Activated T-cell treated with anti-CD3 and anti-CD28 coated beads, Interleukin-2, amount 50 U/mL, for 72 hours (primary cell): ENCODE measurements at places on chromosomes 7 and 10. TPM values are rescaled to one million over a fixed set of nuclear protein-coding genes. Genes with fewer than 3 reads are reported as not detected.

The CRTAC1 gene
- not detected for total RNA-seq

The GIMAP2 gene
- total RNA-seq, result 47.8 TPM

- no peak for DNase-seq
Observed at GRCh38 chr7:137768366-137768765, 78.4 kb downstream of the DGKI start.

GRCh38 chr7:51045319-51046102 lies 262.8 kb upstream of the GRB10 start:
- DNase-seq, result no peak

The THAP5 gene
- total RNA-seq, result 31.1 TPM

DNA sequence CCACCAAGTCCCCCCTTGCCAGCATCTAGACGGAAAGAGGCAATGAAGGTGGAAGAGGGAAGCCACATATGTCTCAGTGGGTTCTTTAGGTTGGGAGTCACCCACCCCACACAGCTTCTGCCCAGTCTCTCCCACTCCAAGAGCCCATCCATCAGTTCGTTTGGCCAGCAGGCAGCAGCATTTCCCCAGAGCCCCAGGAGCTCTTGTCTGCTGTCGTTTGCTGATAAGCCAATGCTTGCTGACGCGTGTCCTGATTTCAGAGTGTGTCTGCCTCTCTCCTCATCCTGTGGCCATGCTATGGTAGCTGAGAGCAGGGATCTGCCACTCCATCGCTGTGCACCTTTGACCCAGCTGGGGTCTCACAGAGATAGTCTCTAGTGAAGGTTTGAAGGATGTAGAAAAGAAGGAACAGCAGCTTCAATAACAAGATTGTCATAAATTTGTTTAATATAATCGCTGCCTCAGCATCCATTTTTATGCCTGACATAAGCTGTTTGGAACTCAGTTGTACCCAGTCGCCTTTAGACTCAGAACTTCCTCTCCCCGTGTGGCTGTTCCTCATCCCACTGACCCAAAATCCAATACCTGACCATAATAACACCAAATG lies 39.4 kb upstream of the GDF10 start:
- peak; percentile 22 for DNase-seq

The TUBAL3 gene
- total RNA-seq, result not detected

- DNase-seq, result no peak
Observed at GRCh38 chr10:75181073-75181472, 29.5 kb upstream of the VDAC2 start.

DNA sequence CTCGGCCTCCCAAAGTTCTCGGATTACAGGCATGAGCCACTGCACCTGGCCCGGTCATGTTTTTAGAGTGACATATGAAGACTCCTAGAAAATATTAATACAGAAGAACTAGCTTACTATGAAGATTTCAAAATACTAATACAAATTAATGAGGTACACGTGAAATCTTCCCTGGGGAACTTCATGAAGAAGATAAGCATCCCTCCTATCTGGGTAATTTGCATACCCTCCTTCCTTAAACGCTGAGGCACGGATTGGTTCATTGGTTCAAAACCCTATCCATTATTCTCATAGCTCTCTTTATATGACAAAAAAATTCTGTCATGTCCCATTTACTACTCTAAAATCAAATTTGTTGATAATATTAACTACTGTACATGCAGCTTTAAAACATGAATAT lies 224.8 kb upstream of the KLF14 start:
- no peak for DNase-seq

DNA sequence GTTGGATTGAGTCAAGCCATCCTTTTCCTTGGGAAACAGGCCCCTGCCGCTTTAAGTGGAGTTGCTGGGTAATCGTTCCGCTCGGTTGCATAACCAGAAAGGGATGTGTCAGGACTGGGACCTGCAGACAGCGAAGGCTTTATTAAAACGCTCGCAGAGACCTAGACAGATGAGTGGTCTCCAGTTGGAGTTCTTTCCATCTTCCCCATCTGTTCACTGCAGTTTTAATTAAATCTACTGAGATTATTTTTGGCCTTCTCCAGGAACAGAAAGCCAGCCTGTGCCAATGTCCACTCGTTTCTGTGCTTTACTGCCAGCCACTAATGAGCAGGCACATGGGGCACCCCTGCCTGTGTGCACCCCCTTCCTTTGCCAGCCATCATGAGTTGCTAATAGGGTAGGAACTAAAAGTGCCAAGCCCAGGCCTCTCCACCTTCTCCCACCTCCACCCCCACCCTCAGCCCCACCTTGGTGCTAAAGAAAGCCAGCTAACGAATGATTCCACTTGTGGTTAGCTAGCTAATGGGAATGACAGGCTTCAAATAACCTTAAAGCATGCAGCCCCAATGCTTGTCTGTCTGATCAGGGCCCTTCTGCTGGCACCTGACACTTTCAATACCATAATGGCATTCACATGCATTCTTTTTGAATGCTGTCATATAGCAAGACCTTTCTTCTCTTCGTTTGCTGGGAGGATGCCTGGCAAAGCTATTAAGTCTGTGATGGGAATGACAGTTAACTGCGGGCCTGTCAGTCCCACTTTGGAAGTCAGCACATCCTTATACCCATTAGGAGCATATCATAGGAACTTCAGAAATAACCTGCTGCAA lies 556.8 kb upstream of the GALNT17 start:
- DNase-seq, result no peak

The CALHM1 gene
- not detected for total RNA-seq

- no peak for DNase-seq
Observed at GRCh38 chr7:55965805-55966421, 1.5 kb downstream of the NIPSNAP2 start.

- DNase-seq, result no peak
Observed at GRCh38 chr7:81674431-81674830, 95.4 kb downstream of the HGF start.

DNA sequence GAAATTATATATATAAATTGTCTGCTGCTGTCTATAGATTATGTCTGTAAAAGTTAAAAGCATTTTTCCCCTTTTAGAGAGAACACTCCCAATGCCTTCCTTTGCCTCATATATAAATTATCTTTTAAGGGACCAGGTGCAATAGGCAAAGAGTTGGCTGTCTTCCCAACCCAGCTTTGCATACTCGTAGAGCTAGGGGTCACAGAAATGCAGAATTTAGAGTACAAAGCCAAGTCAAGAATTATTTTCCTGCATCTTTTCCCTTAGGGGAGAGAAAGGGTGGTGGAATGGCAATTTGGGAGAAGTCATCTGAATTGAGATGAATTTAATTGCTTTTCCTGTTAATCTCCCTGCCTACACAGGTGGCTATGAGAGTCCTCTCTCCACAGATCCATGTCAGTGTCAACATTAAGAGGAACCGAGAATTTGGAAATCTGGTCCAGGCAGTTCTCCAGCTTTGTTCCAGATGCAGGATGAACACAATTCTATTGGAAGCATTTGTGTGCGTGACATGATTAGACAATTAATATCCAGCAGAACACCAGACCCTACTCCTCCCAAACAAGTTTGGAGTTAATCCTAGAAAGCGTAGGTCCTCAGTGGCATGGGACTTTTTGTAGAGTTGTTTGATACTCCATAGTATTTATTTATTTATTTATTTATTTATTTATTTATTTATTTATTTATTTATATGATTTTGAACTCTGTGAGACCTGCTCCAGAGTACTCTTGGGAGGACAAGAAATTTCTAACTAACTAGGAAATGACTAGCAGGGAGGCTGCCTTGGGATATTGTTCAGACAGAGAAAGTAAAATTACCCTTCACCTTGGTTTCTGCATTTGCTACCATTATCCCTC lies 80.3 kb upstream of the SKAP2 start:
- no peak for DNase-seq

DNA sequence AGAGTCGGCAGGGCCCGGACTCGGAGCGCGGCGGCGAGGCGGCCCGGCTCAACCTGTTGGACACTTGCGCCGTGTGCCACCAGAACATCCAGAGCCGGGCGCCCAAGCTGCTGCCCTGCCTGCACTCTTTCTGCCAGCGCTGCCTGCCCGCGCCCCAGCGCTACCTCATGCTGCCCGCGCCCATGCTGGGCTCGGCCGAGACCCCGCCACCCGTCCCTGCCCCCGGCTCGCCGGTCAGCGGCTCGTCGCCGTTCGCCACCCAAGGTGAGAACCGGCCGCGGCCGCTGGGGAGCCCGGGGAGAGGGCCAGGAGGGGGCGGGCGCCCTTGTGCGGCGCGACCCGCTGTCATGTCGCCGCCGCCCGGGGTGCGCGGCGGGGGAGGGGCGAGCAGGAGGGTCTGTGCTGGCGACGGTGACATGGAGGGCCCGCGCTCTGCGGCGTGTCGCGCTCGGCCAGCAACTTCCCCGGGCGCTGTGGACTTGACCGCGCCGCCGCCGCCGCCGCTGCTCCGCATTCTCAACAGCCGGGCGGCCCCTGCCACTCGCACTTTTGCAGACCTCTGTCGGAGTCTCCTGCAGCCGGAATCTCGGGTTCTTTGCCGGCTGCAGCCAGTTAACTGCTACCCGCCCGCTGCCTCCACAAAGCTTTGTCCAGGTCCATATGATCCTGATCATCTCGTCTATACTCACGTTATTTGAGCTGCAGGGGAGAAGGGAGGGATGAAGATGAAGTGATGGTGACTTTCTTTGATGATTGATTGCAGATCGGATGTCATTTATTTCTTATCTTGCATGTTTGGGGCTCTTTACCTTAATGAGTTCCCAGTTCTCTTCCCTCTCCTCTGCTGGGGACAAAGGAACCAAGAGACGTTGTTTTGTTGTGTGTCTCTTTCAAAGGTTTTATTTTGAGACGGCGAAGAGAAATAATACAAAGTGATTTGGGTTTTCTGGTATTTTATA lies 869 bp downstream of the TRIM24 start:
- peak; percentile 73 for DNase-seq

- DNase-seq, result no peak
Observed at GRCh38 chr10:12445701-12446334, 96.5 kb downstream of the CAMK1D start.

The OPN4 gene
- not detected for total RNA-seq

DNA sequence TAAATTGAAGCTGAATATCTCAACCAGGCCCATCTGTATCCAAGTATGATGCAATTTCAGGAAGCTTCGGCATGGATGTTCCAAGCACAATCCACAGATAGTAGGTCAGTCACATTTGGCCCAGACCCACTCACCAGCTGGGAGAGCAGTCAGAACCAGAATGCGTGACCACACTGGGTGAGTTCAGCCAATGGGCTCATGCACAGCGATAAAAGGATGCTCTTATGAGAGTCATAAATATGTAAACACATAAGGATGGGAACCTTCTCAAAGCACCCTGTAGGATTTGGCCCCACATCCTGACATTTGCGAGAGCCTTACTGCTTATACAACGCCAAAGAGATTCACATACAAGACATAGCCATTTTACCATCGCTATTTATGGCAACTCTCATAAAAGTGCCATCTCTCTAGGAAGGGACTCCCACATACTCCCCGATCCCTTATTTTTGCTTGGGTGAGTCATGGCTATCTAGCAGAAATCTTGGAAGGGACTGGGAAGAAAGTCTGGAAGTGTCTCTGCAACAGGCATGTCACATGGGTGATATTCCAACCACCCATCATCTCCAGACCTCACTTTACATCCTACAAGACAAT lies 3.0 kb downstream of the AFAP1L2 start:
- no peak for DNase-seq

DNA sequence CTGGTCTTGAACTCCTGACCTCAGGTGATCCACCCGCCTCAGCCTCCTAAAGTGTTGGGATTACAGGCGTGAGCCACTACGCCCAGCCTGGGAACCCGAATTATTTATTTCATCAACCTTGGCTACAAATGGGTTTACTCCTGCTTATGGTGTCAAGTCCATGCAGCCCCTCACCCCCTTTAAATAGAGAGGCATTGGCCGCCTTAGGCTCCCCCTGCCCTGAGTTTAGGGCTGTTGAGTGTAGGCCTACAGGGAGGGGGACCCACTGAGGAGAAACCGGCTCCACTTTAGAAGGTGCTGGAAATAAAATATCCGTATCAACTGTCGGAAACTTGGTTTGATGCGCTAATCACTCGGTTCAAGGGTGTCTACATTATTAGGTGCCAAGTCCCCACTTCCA lies 8.7 kb upstream of the SP8 start:
- DNase-seq, result no peak

- no peak for DNase-seq
Observed at GRCh38 chr10:132907821-132908620, 34.3 kb downstream of the CFAP46 start.

The MACC1 gene
- total RNA-seq, result 0.22 TPM

The GDF10 gene
- 0.19 TPM for total RNA-seq

DNA sequence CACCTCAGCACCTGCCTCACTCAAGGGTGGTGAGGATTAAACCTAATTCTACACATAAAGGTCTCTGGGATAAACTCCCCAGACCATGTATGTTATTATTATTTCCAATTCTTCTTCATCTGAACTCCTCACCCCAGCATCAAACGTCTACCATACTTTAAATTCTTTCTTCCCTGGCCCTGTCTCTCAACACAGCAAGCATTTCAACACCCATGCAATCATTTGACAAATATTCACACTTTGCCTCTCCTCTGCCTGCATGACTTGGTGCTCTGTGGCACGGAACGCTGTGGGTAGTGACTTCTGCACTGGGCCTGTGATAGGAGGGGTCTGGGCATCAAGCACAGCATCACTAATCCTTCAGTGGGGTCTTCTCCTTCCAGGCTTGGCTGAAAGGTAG lies 490.8 kb downstream of the TNS3 start:
- DNase-seq, result no peak

DNA sequence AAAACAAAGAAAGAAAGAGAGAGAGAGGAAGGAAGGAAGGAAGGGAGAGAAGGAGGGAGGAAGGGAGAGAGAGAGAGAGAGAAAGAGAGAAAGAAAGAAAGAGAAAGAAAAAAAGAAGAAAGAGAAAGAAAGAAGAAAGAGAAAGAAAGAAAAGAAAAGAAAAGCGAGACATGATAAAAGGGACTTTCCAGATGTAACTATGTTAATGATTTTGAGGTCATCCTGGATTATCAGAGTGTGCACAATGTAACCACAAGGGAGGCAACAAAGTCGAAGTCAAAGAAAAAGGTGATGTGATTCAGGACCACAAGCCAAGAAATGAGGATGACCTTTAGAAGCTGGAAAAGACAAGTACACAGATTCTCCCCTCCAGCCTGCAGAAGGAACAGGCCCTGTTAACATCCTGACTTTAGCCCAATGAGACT lies 48.9 kb upstream of the PAX2 start:
- peak; percentile 15 for DNase-seq

- no peak for DNase-seq
Observed at GRCh38 chr10:126198681-126199080, 189.6 kb downstream of the ADAM12 start.

The FAM180A gene
- not detected for total RNA-seq

The ATG9B gene
- 9.0 TPM for total RNA-seq

DNA sequence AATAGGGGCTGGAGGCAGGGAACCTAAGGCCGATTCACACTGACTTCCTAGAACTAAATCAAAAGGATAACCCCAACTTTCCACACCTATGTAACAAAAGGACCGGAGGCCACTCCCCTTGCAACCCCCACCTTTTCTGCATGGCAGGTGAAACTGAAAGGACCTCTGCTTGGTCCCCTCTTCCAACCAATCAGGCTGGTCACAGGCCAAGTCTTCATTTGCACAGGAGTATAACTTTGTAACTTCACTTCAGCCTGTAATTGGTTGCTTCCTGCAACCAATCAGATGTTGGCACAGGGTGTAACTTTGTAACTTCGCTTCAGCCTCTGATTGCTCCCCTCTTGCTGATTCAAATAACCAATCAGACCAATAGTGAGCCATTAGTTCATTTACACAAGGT lies 190.0 kb downstream of the FAM107B start:
- peak; percentile 46 for DNase-seq
